Effector memory CD4-positive, alpha-beta T cell (primary cell): ENCODE measurements at places on chromosomes 6 and 20.

DNA sequence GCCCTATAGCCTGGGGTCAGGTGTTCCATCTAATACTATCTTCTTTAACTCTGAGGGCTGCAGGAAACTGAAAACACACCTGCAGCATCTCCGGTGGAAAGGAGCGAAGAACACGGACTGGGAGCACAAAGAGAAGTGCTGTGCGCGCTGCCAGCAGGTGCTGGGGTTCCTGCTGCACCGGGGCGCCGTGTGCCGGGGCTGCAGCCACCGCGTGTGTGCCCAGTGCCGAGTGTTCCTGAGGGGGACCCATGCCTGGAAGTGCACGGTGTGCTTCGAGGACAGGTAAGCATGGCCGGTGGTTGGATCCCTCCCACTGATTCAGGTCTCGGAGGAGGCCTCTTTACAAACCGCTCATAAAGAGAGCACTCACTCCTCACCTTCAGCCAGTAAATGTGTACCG is 15.5 kb downstream of the SYTL3 start:
- H3K27ac ChIP-seq: no peak overlapping the region
- H3K36me3 ChIP-seq: peaks cover 57% of the 10 kb centered on the region
- H3K27me3 ChIP-seq: no peaks in the 10 kb centered on the region
- no peak overlapping the region for H3K4me3 ChIP-seq
- DNase-seq: no peak

GRCh38 chr6:163538331-163538730 is 123.8 kb downstream of the QKI start:
- no peak overlapping the region for H3K27ac ChIP-seq
- DNase-seq: no peak

GRCh38 chr6:142740449-142740848 is 204.5 kb downstream of the HIVEP2 start:
- no peak overlapping the region for H3K4me3 ChIP-seq
- H3K27ac ChIP-seq: no peak overlapping the region
- no peaks in the 10 kb centered on the region for H3K4me1 ChIP-seq

DNA sequence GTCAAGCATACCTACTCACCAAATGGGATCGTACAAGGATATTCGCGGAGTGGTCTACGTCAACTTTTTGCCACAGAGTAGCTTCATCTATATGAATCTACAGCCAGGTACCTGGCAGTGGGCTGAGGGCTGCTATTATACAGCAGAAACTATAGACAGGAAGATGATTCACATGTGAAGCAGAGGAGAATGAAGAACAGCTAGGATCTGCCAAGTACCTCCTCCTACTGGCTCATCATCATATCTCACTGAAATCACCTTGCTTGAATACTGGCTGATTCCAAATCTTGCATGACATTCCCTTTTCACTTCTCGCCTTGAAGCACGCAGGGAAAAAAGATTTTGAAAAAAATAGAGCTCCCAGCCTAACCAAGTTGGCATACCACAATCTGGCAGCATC is 488.7 kb upstream of the NRSN1 start:
- H3K4me3 ChIP-seq: no peak overlapping the region
- DNase-seq: no peak
- no peaks in the 10 kb centered on the region for H3K27me3 ChIP-seq
- H3K36me3 ChIP-seq: no peaks in the 10 kb centered on the region
- H3K4me1 ChIP-seq: no peaks in the 10 kb centered on the region

GRCh38 chr6:63634630-63635029 is 972 bp upstream of the PHF3 start:
- H3K36me3 ChIP-seq: no peaks in the 10 kb centered on the region
- H3K4me1 ChIP-seq: no peaks in the 10 kb centered on the region
- no peak for DNase-seq
- H3K27me3 ChIP-seq: no peaks in the 10 kb centered on the region

DNA sequence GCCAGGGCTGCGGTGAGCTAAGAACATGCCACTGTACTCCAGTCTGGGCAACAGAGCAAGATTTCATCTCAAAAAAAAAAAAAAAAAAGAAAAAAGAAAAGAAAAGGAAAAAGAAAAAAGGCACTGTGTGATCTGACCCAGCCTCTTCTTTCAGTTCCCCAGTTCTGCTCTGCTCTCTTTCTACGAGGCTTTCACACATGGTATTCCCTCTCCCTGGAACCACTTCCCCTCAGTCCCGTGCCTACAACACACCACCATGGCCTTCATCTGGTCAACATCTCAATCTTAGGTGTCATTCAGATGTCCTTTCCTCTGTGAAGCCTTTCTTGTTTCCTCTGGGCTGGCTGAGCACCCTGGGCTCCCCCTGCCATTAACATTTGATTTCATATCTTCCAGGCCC is 2.3 kb upstream of the DSN1 start:
- no peaks in the 10 kb centered on the region for H3K27me3 ChIP-seq
- H3K4me1 ChIP-seq: no peaks in the 10 kb centered on the region
- DNase-seq: no peak
- H3K4me3 ChIP-seq: no peak overlapping the region

GRCh38 chr6:15313367-15313766 is 67.5 kb downstream of the JARID2 start:
- H3K27ac ChIP-seq: no peak overlapping the region

GRCh38 chr20:22815603-22816315 is 219.4 kb upstream of the SSTR4 start:
- no peak overlapping the region for H3K4me3 ChIP-seq
- H3K4me1 ChIP-seq: no peaks in the 10 kb centered on the region
- H3K27me3 ChIP-seq: no peaks in the 10 kb centered on the region
- no peak for DNase-seq
- H3K36me3 ChIP-seq: no peaks in the 10 kb centered on the region

DNA sequence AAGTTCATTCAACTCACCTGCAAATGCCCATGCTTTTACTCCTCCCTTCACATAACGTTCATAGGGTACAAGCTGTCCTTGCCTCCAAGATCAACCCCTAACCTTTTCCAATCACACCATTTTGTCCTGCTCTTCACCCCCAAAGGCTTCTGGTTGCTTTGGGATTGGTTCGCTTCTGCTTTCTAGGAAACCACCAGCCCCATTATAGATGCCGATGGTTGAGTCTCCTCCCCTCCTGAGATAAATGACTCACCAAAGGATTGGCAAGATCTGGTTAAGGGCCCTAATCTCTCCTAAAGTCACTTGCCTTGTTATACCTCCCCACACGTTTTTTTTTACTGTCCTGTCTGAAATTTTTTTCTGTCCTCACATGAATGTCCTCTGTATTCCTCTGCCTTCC is 311.4 kb downstream of the HACE1 start:
- H3K27me3 ChIP-seq: no peaks in the 10 kb centered on the region
- H3K36me3 ChIP-seq: no peaks in the 10 kb centered on the region
- H3K4me1 ChIP-seq: no peaks in the 10 kb centered on the region

DNA sequence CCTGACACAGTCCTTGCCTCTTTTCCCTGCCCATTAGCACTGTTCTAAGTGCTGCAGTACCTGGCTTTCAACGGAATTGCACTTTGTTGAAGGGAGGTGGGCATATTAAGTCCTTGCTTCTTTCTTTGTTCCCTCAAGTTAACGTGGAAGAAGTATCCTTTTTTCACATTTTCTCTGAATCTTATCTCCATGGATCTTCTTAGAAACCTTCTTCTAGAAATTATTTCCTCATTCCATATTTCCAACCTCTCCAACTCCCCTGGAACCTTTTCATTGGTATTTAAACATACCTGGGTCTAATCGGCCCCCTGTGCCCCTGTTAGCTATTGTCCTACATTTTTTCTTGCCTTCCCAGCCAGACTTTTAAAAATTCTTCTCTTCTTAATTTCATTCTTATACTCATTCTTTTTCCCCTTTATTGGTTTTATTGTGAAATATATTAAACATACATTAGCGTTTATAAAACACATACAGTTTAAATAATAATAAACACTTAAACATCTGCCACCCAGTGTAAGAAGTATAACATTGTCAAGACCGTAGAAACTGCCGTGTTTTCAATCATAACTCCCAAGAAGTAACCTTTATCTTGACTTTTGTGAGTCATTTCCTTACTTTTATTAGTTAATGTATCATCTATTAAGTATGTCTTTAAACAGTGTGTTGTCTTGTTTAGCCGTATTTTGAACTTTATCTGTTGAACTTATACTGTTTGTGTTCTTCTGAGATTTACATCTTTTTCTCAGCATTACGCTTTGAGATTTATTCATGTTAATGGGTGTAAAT is 118.2 kb downstream of the CDKAL1 start:
- DNase-seq: no peak
- no peaks in the 10 kb centered on the region for H3K4me1 ChIP-seq
- H3K4me3 ChIP-seq: no peak overlapping the region
- no peaks in the 10 kb centered on the region for H3K27me3 ChIP-seq
- H3K36me3 ChIP-seq: no peaks in the 10 kb centered on the region

DNA sequence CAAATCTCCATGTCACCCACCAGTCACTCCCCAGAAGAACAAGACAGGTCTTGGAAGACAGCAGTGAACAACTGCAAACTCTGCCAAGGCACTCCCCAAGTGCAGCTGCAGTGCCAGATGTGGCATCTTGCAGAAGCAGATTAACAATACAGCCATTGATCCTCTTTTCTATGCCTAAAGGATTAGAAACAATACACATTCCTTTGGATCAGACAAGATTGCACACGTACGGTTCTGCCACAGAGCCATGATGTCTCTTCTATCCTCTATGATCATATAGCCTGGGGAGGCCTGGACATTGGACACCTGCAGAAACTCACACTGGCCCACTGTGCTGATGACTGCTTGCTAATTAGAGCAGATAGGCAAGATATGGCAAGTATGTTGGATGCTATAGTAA is 155.9 kb downstream of the MYLK4 start:
- peaks cover 4% of the 10 kb centered on the region for H3K27me3 ChIP-seq
- H3K4me3 ChIP-seq: no peak overlapping the region
- H3K36me3 ChIP-seq: no peaks in the 10 kb centered on the region
- H3K4me1 ChIP-seq: no peaks in the 10 kb centered on the region
- H3K27ac ChIP-seq: no peak overlapping the region

- peak overlapping the region; percentile 65 for H3K4me3 ChIP-seq
- H3K4me1 ChIP-seq: peaks cover 23% of the 10 kb centered on the region
- peak overlapping the region; percentile 96 for H3K27ac ChIP-seq
- peaks cover 19% of the 10 kb centered on the region for H3K36me3 ChIP-seq
- no peaks in the 10 kb centered on the region for H3K27me3 ChIP-seq
- peak; percentile 24 for DNase-seq
These were observed 611 bp downstream of the CNPY3 start for GRCh38 chr6:42929821-42930360.

GRCh38 chr6:19663479-19663878 is 173.7 kb upstream of the ID4 start:
- DNase-seq: no peak
- H3K4me1 ChIP-seq: no peaks in the 10 kb centered on the region
- H3K27me3 ChIP-seq: no peaks in the 10 kb centered on the region
- H3K4me3 ChIP-seq: no peak overlapping the region
- H3K27ac ChIP-seq: no peak overlapping the region

GRCh38 chr6:71072508-71072907 is 115.6 kb upstream of the B3GAT2 start:
- H3K36me3 ChIP-seq: no peaks in the 10 kb centered on the region
- no peak overlapping the region for H3K4me3 ChIP-seq
- no peak overlapping the region for H3K27ac ChIP-seq
- no peaks in the 10 kb centered on the region for H3K4me1 ChIP-seq
- H3K27me3 ChIP-seq: no peaks in the 10 kb centered on the region

- H3K4me1 ChIP-seq: no peaks in the 10 kb centered on the region
- no peaks in the 10 kb centered on the region for H3K36me3 ChIP-seq
- H3K27me3 ChIP-seq: no peaks in the 10 kb centered on the region
- DNase-seq: no peak
- H3K27ac ChIP-seq: no peak overlapping the region
- H3K4me3 ChIP-seq: no peak overlapping the region
These were observed 88.1 kb downstream of the HDGFL1 start for GRCh38 chr6:22657352-22657980.

- no peaks in the 10 kb centered on the region for H3K27me3 ChIP-seq
- no peaks in the 10 kb centered on the region for H3K36me3 ChIP-seq
- no peaks in the 10 kb centered on the region for H3K4me1 ChIP-seq
- DNase-seq: no peak
- H3K27ac ChIP-seq: no peak overlapping the region
- no peak overlapping the region for H3K4me3 ChIP-seq
These were observed 380.9 kb downstream of the CDKAL1 start for GRCh38 chr6:20915156-20915555.

DNA sequence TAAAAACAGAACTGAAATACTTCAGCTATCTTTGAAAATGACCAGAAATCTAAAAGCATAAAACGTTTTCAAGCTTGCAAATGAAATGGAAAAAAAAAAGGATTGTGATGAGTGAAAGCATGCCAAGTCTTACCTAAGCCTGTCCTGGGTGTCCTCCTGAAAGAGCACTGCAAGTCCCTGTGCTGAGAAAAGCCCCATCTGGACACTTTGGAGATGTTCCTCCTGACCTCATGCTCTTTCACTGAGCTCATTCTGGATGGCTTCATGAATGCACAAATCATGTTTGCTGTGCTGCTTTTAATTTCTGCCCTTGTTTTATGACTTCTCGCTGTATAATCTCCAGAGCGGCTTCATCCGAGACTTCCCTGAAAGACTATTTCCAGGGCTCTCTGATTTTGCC is 136.0 kb downstream of the SOD2 start:
- H3K36me3 ChIP-seq: no peaks in the 10 kb centered on the region
- DNase-seq: no peak
- H3K27me3 ChIP-seq: no peaks in the 10 kb centered on the region
- H3K4me1 ChIP-seq: no peaks in the 10 kb centered on the region

GRCh38 chr6:74050921-74051320 is 354.9 kb downstream of the CD109 start:
- no peak for DNase-seq
- no peaks in the 10 kb centered on the region for H3K27me3 ChIP-seq
- H3K4me3 ChIP-seq: no peak overlapping the region
- no peak overlapping the region for H3K27ac ChIP-seq
- H3K36me3 ChIP-seq: no peaks in the 10 kb centered on the region
- H3K4me1 ChIP-seq: no peaks in the 10 kb centered on the region

GRCh38 chr6:118284736-118285360 is 263.2 kb upstream of the PLN start:
- DNase-seq: no peak
- H3K4me1 ChIP-seq: no peaks in the 10 kb centered on the region
- no peak overlapping the region for H3K27ac ChIP-seq
- H3K36me3 ChIP-seq: no peaks in the 10 kb centered on the region
- no peak overlapping the region for H3K4me3 ChIP-seq

GRCh38 chr20:31555203-31555775 is 41.0 kb downstream of the HM13 start:
- no peak overlapping the region for H3K4me3 ChIP-seq
- DNase-seq: no peak
- H3K36me3 ChIP-seq: peaks cover 53% of the 10 kb centered on the region
- H3K27me3 ChIP-seq: no peaks in the 10 kb centered on the region
- peaks cover 6% of the 10 kb centered on the region for H3K4me1 ChIP-seq

DNA sequence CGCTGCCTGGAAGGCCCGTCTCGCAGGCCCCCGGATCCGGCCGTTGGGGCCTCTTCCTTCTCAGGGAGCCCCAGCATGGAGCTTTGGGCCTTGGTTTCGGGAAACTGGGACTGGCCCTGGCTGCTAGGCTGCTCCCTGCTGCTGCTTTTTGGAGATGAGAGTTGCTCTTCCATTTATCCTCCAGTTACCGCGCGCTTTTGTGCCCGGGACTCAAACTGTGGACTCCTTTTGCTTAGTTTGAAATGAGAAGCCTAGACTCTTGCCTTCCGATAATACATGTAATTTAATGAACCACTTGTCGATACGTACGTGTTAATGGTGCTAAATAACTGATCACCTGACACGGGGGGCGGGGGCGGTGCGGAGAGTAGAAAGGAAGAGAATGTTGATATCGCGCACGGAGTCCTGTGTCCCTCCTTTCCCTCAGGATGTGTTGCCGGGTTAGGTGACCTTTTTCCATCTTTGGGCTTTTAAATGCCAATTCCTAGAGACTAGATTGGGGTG is 968 bp downstream of the PHF3 start:
- H3K36me3 ChIP-seq: no peaks in the 10 kb centered on the region
- DNase-seq: peak; percentile 17
- no peaks in the 10 kb centered on the region for H3K4me1 ChIP-seq
